ENCODE measurements at places on chromosomes 2 and 18.

GRCh38 chr2:120267348-120267747, 14.7 kb downstream of the RALB start:
- DNase-seq: no peak

- no peak for DNase-seq
These were observed 219.0 kb downstream of the MYO3B start for GRCh38 chr2:170396799-170397459.

DNA sequence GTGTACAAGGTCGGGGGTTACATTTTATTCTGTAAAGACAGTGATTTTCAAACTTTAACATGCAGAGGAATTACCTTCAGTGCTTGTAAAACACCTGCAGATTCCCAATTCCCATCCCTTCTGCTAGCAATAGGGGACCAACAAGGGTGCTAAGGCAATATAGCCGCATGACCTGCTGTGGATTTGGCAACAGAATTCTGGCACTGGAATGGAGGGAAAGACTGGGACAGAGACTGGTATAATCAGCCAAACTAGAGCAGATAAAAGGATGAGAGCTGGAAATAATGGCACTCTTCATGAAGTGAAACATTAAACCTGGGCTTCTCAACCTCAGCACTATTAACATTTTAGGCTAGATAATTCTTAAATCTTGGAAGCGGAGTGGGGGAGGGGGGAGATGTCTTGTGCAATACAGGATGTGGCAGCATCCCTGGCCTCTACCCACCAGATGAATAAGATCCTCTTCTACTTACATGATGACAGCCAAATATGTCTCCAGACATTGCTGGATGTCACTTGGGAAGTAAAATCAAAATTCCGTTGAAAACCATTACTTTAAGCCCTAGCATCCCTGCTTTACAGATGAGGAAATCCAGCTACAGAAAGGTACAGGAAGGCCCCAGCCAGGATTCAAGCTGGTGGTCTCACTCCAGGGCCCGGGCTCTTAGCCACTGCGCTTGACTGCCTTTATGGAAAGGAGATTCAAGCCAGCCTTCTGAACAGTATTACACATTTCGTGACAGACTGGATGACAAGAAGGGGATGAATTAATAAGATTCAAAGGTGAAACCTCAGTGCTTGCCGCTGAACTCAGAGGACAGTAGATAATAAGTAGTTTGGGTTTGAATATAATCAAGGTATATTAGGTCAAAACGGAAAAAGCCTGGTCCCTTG, 1.7 kb downstream of the EVA1A start:
- peak; percentile 39 for DNase-seq

DNA sequence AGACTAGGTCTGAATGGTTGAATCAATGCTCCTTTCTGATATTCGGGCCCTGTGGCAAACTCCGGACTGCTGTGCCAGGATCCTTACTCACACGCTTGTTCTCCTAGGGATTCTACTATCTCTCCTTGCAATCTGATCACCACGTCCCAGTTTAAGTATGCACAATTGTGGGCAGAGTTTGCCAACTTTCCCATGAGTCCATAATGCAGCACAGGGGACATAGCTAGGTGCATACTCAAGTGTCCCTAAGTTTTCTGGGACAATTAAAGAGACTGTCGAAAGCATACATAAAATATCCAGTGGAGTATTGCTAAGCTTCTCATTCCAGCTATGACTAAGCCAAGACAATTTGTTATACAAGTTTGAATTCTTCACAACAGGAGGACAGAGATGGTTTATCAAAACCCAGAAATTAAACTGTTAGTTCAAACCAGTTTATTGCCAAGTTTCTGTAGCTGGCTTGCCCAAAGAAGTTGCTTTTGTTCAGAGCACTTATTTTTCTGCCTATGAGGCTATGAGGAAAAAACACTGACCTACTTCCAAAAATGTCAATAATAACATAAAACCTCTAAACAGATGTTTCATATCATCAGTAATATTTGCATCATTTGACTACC, 136.1 kb downstream of the EXOC6B start:
- DNase-seq: no peak

DNA sequence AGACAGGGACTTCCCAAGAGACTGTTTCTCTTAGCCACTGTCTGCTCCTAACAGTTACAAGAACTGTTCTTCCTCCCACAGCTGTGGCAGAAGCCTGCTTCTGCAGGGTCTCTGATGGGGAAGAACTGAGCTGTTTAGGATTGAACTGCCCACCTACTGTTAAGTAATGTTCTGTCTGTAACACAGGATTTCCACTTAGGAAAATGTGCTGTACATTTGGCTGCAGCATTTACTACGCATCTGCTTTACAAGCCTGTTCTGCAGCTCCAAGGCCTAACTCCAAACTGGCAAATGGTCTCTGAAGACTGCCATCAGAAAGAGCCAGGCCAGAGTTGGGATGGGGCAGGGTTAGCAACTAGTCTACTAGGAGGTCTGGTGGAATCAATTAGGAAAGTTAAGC, 87.8 kb upstream of the UPP2 start:
- no peak for DNase-seq

DNA sequence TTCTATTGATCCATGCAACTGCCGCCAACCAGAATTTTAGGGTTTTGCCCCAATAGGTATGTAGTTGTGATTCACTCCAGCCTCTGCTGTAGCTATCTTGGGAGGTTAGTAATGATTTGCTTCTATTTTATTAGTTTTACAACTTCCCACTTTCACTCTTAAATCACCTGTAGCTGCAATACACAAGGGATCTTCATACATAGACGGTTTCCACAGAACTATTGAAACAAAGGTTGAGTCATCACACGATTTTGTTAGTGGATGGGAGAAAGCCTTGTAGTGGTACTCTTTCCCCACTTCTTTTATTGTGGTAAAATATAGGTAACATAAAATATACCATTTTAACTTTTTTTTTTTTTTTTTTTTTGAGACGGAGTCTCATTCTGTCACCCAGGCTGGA, 104.2 kb upstream of the SPRED2 start:
- no peak for DNase-seq
